RCC 7860 (cell line): ENCODE measurements at places on chromosomes 13 and 19.

- no peak for DNase-seq
Observed at GRCh38 chr13:79044415-79044814, 361.6 kb downstream of the RBM26 start.

DNA sequence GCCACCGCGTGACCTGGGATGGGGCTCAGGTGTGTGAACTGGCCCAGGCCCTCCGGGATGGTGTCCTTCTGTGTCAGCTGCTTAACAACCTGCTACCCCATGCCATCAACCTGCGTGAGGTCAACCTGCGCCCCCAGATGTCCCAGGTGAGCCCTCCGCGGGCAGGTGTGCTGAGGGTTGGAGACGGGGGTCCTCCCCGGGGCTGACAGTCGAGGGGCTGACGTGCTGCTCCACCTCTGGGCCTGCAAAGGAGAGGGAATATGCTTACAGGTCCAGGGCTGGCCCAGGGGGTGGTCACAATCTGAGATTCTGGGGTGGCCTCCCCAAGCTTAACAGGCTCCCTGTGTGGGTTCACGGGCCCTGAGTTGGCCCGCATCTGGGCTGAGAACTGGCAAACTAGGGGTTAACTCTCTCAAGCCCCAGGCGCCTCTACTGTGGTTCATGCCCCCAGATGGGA is 386 bp downstream of the VAV1 start:
- no peak for DNase-seq

GRCh38 chr13:79896851-79897250 is 415.9 kb downstream of the NDFIP2 start:
- DNase-seq: no peak

DNA sequence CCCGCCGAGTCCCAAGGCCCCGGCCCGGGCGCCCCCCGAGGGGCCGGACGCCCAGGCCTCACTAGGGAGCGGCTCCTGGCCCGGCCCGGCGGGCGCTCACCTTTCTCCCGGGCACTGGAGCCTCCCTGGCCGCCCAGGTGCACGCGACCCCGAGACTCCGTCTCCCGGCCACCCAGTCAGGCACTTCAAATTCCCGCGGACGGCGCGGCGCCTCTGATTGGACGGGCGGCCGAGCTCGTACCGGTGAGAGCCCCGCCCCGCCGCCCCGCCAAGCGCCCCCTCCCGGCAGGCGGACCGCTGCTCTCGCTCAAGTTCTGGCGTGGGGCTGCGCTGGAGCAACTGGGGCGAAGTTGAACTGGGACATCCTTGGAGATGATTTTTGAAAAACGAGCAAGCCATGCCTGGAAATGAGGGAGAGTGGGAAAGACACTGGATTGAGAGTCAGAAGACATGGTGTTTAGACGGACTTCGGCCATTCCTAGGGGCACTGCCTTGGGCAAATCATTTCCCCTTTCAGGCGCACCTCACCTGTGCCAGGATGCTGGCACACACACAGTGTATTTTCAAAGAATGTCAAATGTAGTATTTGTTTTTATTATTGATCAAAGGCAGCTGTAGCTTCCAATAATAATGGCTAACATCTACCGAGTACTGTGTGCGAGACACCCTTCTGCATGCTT is 485.3 kb downstream of the UQCRFS1 start:
- no peak for DNase-seq

DNA sequence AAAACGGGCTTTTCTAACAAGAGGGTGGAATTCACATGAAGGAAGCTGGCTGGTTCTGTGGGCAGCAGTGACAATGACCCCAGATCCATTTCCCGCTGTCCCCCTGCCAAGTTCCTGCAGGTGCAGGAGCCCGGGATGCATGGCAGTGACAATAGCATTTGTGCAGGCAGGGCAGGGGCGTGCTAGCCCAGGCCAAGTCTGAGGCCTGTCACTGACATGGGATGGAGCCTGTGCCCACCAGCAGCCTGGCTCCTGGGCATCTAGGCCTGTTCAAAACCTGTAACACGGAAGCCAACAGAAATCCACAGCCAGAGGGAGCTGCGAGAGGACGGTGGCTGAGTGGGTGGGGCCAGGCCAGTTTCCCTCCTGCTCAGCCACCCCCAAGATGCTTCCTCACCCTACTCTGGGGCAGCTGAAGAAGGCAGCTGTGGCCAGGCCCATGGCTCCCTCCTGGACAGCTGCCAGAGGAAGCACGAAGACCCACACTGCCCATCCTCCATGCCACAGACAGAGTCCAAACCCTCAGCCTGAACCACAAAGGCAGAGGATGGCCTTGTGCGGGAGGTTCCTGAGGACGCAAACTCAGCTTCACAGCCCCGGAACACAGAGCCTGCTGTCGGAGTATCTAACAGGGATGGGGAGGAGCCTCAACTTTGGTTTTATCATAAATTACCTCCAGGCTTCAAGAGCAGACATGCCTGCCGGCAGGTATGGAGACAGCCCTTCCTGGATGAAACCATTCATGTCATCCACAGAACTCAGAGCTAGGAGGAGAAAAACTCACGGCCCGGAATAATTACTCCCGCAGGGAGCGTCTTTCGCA is 74.0 kb downstream of the CEBPG start:
- DNase-seq: no peak

GRCh38 chr19:41552558-41552957 is 23.4 kb upstream of the CEACAM21 start:
- DNase-seq: no peak
